ENCODE measurements at places on chromosomes 7 and 10. TPM values are rescaled to one million over a fixed set of nuclear protein-coding genes. Genes with fewer than 3 reads are reported as not detected.

DNA sequence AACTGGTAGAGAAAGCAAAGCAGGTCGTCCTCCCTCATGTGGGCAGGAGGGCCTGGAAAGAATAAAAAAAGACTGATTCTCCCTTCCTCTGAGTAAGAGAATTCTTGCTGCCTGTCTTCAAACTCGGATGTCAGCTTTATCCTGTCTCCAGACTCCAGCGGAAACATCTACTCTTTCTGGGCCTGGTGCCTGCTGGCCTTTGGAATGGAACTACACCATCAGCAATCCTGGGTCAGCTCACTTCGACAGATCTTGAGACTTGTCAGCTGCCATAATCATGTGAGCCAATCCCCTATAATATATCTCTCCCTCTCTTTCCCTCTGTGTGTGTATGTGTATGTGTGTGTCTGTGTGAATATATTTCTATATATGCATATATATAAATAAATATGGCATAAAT lies 411.0 kb upstream of the DPP6 start:
- no peaks in the 10 kb centered on the region for H3K27me3 ChIP-seq
- DNase-seq = no peak
- no peaks in the 10 kb centered on the region for H3K4me1 ChIP-seq
- no peak overlapping the region for H3K4me3 ChIP-seq
- H3K27ac ChIP-seq = no peak overlapping the region

GRCh38 chr7:57362868-57363267 lies 87.1 kb upstream of the ZNF716 start:
- H3K27ac ChIP-seq = no peak overlapping the region
- no peaks in the 10 kb centered on the region for H3K36me3 ChIP-seq
- no peak for DNase-seq
- H3K27me3 ChIP-seq = no peaks in the 10 kb centered on the region
- H3K4me1 ChIP-seq = no peaks in the 10 kb centered on the region
- no peak overlapping the region for H3K4me3 ChIP-seq

GRCh38 chr7:94907026-94907810 lies at the start of gene PPP1R9A:
TSS of gene PPP1R9A (plus strand) at chr7:94907594. CDS start at chr7:94910114, 2,520 bp downstream.
- DNase-seq = no peak
- H3K4me3 ChIP-seq = peak within 1 kb of the TSS; percentile 36
- H3K36me3 ChIP-seq = no peaks in the 10 kb centered on the region
- H3K4me1 ChIP-seq = no peaks in the 10 kb centered on the region
- H3K27me3 ChIP-seq = peaks cover 25% of the 10 kb centered on the region

DNA sequence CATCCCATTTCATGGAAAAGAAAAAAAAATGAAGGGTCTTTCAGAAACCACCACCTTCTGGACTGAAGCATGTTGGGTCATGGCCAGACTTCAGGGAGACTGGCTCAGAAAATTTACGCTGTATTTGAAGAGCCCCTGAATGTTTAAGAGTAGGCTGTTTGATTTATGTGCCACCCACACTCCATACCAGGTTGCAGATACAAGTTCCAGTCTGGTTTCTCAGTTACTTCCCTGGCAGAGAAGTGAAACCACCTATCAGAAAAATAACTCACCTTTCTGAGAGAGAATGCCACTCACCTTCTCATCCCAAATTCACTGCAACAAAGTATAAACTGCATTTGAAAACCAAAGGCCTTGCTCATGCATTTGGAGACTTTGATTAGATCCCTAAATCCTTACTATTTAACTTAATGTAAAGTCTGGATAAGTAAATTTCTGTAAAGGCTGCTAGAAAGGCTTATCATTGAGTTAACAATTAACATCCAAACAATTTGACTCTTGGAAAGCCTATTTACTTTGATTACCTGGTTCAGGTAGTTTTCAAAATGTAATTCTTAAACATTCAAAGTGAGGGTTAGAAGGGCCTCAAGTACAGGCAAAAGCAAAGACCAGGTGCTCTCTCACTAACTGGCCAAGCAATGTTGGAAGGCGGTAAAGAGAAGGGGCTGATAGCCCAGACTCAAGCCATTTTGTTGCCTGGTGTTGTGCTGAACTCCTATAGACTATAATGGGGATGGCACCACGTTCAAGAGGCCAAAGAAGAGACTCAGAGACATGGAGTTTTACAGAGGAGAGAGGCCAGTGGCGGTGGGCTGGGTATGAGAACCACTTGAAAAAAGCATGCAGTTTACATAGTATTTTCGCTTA lies 12.8 kb upstream of the ADD3 start:
- H3K36me3 ChIP-seq = no peaks in the 10 kb centered on the region
- no peaks in the 10 kb centered on the region for H3K4me1 ChIP-seq
- H3K27ac ChIP-seq = no peak overlapping the region
- no peaks in the 10 kb centered on the region for H3K27me3 ChIP-seq
- no peak overlapping the region for H3K4me3 ChIP-seq

GRCh38 chr7:154598864-154599263 lies 404.1 kb downstream of the PAXIP1 start:
- H3K36me3 ChIP-seq = no peaks in the 10 kb centered on the region
- no peaks in the 10 kb centered on the region for H3K27me3 ChIP-seq
- no peaks in the 10 kb centered on the region for H3K4me1 ChIP-seq
- H3K27ac ChIP-seq = no peak overlapping the region

- no peaks in the 10 kb centered on the region for H3K27me3 ChIP-seq
- H3K27ac ChIP-seq = no peak overlapping the region
- H3K36me3 ChIP-seq = no peaks in the 10 kb centered on the region
Measured at GRCh38 chr7:129264534-129264933, 39.7 kb downstream of the AHCYL2 start.

- no peaks in the 10 kb centered on the region for H3K36me3 ChIP-seq
- H3K27me3 ChIP-seq = no peaks in the 10 kb centered on the region
- H3K27ac ChIP-seq = no peak overlapping the region
- DNase-seq = no peak
Measured at GRCh38 chr10:14487488-14487883, 156.8 kb upstream of the FRMD4A start.

- no peaks in the 10 kb centered on the region for H3K27me3 ChIP-seq
- no peak overlapping the region for H3K4me3 ChIP-seq
- H3K4me1 ChIP-seq = no peaks in the 10 kb centered on the region
- no peak overlapping the region for H3K27ac ChIP-seq
- peaks cover 5% of the 10 kb centered on the region for H3K36me3 ChIP-seq
- DNase-seq = no peak
Measured at GRCh38 chr7:131488361-131488760, 68.1 kb downstream of the PODXL start.

- DNase-seq = no peak
- peak overlapping the region; percentile 64 for H3K4me3 ChIP-seq
- peaks cover 43% of the 10 kb centered on the region for H3K4me1 ChIP-seq
- H3K27me3 ChIP-seq = no peaks in the 10 kb centered on the region
- no peaks in the 10 kb centered on the region for H3K36me3 ChIP-seq
- H3K27ac ChIP-seq = peak overlapping the region; percentile 99
Measured at GRCh38 chr10:100374200-100374655, 27.2 kb downstream of the SCD start.

MACC1 gene
- 2.2 TPM for total RNA-seq

ZPBP gene
- 0.14 TPM for total RNA-seq

KCND2 gene
- total RNA-seq = 0.19 TPM

GRCh38 chr10:14369906-14370305 lies 39.2 kb upstream of the FRMD4A start:
- H3K4me3 ChIP-seq = no peak overlapping the region
- no peaks in the 10 kb centered on the region for H3K4me1 ChIP-seq
- DNase-seq = no peak
- H3K27ac ChIP-seq = no peak overlapping the region
- no peaks in the 10 kb centered on the region for H3K36me3 ChIP-seq

DNA sequence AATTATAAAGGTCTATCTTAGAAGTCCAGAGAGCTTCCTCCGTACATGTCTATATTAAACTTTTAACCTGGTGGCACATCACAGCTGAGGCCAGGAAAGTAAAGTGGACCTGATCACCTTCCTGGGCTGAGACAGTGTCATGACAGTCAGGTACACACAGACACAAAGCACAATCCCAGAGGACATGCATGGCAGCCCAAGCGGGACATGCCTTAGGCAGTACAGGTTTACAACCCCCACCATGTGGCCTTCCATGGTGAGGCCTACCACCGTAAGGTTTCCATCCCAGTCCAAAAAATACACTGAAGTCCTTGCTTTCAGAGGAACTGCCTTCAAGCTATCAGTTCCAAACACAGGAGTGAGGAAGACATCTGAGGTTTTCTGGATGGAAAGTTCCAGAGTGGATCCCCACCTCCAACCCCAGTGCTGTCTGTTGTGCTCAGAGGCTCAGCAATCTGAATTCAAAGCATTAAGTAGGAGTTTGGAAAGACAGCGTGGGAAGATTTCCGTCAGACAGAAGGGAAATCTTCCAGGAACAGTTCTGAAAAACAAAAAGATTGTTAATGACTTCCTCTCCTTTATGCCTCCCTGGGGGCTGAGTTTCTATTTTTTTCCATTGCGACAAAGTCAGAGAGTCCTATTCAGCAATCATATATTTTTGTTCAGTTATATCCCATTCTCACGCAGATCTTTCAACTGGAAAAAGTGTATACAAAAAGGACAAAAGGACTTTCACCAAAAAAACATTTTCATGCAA lies 20.1 kb downstream of the IFIT3 start:
- no peaks in the 10 kb centered on the region for H3K36me3 ChIP-seq
- DNase-seq = no peak
- no peak overlapping the region for H3K27ac ChIP-seq
- H3K4me1 ChIP-seq = peaks cover 11% of the 10 kb centered on the region
- H3K4me3 ChIP-seq = no peak overlapping the region

DNA sequence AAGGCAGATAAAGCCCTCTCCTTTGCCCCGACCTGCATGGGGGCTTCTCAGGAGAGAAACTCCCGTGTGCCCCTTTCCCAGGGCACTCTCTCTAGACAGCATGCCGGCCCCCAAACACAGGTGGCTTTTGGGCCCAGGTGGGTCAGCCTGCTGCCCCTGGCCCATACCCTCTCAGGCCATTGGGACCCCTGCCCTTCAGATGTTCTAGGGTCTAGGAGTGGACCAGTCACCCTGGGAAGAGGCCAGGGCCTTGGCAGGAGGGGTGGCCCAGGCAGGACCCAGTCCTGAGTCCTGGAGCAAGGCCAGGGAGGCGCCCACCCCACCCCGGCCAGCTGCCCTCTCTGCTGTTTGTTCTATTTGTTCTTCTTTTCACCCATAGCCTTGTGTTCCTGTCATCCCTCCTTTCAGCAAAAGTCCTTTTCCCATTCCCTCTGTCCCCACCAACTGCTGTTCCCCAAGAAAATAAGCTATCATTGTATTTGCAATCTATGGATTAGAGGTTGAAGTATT lies 9.3 kb upstream of the SEC24C start:
- H3K4me1 ChIP-seq = no peaks in the 10 kb centered on the region
- no peak overlapping the region for H3K4me3 ChIP-seq
- H3K27ac ChIP-seq = no peak overlapping the region
- H3K27me3 ChIP-seq = no peaks in the 10 kb centered on the region

All from thymus (tissue), 14 donors.